ENCODE measurements at places on chromosomes 12 and 14.

DNA sequence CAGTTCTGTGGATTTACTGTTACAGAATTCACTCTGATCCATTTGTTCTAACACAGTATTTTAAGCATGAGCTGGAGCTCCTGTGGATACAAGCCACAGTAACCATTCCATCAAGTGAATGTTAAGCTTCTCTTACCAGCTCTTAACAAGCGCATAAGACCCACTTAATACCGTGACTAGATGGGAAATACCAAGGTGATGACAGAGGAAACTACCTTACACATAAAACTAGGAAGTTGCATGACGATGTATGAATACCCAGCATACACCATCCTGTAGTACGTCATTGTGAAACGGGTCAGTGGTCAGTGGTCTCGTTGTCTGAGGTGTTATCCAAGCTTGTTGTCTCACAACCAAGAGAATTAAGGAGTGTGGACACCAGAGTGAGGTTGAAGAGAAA, 2.0 kb upstream of the GALC start:
- DNase-seq: peak; percentile 39

DNA sequence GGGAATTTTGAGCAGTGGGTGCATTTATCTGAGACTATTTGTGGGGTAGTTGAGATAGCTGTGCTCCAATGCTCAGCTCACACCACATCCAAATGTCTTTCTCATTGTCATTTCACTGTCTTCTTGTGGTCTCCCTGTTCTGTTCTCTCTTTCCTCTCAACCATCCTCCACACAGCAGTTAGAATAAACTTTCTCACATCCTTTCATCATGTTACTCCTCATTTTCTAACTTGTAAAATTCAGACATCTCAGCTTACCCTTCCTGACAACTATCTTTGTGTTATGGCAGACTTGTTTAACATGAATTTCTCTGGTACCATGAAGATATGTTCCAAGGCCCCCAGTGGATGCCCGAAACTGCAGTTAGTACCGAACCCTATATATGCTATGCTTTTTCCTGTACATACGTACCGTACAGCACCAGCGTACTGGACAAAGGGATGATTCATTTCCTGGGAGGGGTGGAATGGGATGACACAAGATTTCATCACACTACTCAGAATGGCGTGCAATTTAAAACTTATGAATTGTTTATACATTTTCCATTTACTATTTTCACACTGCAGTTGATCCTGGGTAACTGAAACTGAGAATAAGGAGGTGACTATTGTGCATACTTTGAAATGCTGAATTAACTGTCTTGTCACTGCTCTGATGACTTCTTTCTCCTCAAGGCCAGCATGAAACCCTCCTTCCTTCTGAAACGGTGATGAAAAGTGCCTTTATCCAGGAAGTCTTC, 177.1 kb upstream of the SLC38A2 start:
- no peak for DNase-seq

DNA sequence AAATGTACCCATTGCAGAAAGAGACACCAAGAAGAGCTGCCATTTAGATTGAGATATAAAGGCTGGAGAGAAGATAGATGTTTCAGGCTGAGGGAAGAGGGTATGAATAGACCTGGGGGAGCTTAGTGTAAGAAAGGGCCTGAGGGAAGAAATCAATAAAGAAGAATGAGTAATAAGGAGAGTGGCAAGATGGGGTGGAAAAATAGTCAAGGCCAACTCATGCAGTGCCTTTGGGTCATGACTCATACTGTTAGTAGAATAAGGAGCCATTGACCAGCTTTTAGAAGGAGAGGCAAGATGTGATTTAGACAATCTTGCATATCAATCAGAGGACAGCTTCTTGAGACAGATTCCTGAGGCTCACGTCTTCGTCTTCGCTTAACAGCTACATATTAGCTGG, 287.5 kb downstream of the DUSP6 start:
- DNase-seq: no peak

DNA sequence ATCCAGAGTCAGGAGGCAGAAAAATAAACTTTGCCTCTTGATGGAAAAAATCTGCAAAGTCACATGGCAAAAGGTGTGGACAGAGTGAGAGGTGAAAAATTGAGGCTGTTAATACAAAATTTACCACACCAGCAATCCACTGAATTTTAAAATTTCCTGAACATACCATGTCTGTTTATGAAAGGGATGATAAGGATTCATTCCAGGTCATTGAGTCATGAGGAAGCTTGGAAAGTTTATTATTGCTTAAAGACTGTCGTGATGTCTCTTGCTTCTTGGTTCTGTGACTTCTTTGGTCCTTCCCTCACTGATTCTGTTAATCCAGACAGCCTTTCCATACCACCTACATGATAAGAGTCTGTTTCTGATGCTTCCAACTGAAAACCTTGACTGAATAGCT, 73.2 kb downstream of the TTC6 start:
- no peak for DNase-seq

DNA sequence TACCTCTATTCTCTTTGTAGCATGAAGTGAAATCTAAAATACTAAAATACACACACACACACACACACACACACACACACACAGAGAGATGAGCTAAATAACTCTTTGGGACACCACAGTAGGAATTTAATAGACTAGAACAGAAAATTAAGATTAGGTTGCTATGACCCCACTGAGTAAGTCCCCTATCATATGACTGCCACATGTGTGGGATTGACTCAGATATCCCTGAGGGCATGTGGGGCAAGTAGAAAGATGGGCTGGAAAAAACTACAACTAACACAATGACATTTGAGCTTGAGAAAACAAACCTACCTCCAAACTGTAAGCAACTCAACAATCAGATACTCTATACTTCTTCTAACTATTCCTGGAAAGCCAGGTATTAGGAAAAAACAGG, 27.0 kb downstream of the SLC25A21 start:
- DNase-seq: no peak

- DNase-seq: no peak
These were observed 182.3 kb downstream of the NPAS3 start for GRCh38 chr14:33120966-33121365.

GRCh38 chr12:38689195-38689594, 216.2 kb downstream of the CPNE8 start:
- no peak for DNase-seq

DNA sequence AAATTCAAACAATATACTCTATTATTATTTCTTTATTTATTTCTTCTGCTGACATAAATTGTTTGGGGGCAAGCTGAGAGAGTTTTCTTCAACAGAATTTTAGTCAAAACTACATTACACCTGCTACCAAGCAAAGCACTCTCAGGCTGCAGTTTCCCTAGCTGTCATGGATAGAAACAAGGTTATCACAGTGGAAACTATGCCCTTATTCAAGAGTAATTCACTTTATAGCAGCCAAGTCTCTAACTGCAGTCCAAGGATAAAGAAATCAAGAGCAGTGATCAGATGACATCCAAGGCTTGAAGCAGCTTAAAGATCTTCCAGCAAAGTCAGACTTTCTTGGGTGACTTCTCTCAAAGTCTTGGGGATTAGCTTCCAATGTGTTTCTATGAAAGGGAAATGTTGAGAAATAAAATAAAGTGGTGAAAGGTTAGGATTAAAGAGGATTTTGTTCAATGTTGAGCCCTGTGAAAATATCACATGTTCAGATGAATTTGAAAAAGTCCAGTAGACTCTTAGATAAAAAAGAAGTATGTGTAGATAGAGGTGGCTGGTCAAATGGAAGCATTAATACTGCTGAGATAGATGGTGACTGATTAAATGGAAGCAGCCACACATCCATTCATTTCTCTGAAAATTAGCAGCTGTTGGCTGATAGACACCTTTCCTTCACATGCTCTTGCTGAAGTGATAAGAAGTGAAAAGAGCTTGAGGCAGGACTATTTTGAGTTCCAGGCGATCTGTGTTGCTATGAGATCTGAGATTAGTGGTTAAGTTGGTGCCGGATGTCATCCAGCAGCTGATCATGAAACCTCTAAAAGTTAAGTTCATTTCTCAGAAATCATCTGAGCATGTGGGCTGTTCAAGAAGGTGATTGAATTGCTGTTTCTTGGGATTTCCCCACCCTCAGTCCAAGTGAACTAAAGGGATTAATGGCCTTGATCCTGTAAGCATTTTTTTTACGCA, 257.8 kb upstream of the BTG1 start:
- peak; percentile 90 for DNase-seq

All from CD4-positive, alpha-beta T cell treated with Interleukin-2 at 100 ng/mL for 4 hours (primary cell).